ENCODE measurements at places on chromosomes 13 and 19.

GRCh38 chr13:59789558-59789957, 374.2 kb downstream of the DIAPH3 start:
- DNase-seq: no peak

DNA sequence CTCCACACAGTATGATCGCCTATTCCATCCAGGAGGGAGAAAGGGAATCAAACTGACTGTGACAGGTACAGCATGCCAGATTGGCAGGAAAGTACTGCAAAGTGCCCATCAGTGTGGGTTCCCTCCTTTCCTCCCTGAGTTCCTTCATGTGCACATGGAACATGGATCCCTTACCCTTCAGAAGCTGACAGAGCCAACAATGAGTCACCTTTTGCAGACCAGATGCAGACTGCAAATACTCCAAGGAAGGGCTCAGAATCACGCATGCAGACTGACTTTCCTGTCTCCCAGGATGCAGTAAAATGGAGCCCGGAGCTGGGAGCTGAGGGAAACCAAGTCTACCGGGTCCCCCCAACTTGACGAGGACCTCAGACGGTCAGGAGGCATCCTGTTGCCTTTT, 41.8 kb downstream of the SACS start:
- DNase-seq: no peak

DNA sequence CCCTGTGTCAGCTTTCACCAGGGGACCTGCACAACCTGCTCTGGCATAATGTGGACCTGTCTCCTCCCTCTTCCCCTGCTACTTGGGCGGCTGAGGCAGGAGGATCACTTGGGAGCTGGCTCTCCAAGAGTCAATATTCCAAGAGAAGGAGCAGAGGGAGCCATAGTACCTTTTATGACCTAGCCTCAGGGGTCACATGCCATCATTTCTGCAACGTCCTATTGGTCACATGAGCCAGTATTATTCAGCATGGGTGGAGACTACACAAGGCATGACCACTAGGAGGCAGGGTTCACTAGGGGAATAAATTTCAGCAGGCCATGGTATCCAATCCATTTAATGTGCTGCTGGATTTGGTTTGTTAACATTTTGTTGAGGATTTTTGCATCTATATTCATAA, 12.0 kb upstream of the SHFL start:
- DNase-seq: no peak

GRCh38 chr13:26020891-26021290, 30.9 kb downstream of the SHISA2 start:
- DNase-seq: no peak

DNA sequence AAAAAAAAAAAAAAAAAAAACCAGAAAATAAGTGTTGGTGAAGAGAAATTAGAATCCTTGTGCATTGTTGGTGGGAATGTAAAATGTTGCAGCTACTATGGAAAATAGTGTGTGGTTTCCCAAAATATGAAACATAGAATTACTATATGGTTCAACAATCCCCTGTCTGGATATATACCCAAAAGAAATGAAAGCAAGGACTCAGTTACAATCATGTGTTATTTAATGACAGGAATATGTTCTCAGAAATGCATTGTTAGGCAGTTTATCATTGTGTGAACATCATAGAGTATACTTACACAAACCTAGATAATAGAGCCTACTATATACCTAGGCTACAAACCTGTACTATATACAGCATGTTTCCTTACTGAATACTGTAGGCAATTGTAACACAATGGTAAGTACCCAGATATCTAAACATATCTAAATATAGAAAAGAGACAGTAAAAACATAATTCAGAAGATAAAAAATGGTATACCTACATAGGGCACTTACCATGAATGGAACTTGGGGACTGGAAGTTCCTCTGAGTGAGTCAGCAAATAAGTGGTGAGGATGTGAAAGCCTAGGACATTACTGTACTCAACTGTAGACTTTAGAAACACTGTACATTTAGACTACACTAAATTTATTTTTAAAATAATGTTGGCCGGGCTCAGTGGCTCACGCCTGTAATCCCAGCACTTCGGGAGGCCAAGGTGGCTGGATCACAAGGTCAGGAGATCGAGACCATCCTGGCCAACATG, 25.7 kb upstream of the SLC7A1 start:
- no peak for DNase-seq

GRCh38 chr13:79604752-79605151, 123.8 kb downstream of the NDFIP2 start:
- DNase-seq: no peak

- DNase-seq: no peak
These were observed 205.4 kb downstream of the ZNF536 start for GRCh38 chr19:30577551-30578105.

DNA sequence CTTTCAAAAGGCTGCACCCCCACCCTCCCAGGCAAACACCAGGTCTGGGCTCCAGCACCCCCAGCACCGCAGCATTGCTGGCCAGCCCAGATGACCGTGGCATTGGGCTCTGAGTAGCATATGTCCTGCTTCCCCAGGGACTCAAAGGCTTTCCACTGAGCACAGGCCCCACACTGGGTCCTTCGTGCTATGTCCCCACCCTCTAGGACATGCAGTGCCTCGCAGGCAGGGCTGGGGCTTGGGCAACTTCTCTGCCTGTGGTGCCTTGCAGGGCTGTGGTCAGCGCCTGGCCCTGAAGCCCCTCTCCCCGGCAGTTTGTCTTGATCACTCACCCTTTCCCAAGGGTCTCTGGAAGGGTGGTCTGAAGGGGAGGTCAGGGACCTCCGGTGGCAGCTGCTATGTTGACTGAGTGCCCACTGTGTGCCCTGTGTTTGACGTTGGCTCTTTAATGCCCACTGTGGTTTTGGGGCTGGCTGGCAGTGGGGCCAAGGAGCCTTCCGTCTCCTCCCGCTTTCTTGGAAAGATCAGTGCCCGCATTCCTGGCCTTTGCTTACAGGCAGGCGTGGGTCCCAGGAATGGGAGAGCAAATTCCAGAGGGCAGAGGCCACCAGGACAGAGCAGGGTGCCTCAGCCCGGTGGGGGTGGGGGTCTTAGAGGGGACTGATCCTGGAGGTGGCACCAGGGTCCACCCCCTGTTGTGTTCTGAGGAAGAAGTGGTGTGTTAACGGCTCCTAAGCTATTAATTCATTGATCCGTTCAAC, 20.3 kb upstream of the CRTC1 start:
- no peak for DNase-seq

- no peak for DNase-seq
These were observed 6.1 kb upstream of the ZNF98 start for GRCh38 chr19:22427960-22428913.

DNA sequence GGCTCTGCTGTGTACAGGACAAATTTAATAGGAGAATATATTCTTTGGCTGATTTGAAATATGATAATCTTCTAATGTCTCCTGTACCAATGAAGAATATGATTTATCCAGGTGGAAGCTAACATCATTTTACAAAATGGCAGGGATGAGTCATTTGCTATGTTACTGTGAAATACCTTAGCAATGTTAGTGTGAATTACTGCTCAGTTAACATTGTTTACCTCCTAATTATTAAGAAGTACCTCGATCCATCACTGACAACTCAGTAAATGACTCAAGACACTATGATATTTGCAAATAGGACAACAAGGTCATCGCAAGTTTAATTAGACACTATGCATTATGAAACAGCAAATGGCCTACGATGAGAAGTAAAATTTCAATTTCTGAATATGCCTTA, 309.1 kb upstream of the EDNRB start:
- no peak for DNase-seq

DNA sequence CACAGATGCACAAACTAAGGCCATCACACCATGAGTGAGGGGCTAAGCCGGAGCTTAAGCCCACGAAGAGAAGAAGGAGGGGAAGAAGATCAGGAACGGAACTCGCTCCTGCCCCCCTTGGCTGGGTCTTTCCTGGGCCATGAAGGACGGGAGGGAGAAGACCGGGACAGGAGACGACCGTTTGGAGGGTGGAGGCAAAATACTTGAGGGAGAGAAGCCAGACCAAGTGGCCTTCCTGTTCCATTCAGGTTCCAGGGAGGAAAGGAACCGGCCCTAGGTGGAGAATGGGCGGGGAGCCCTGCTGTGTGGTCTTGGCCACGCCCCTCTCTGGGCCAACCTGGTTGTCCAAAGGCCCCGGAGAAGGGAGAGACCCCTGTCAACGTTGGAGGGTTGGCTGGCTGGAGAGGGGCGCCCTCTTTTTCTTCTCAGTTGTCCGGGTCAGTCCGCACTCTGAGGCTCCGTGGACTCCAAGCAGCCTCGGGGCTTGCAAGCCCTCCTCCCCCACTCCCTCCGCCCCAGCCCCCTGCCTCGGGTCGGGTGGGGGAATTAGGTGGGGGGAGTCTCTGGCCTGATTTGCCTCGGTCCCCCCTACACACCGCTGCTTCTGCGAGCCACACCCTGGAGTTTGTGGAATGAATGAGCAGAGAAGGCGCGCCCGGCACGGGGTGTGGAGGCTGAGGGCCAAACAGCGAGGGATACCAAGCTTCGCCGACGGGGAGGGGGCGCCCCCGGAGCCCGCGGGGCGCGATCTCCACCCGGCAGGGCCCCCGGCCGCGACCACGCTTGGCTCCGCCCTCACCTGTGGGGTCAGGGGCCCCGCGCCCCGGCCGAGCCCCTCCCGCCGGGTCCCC, 757 bp downstream of the FBN3 start:
- peak; percentile 72 for DNase-seq

DNA sequence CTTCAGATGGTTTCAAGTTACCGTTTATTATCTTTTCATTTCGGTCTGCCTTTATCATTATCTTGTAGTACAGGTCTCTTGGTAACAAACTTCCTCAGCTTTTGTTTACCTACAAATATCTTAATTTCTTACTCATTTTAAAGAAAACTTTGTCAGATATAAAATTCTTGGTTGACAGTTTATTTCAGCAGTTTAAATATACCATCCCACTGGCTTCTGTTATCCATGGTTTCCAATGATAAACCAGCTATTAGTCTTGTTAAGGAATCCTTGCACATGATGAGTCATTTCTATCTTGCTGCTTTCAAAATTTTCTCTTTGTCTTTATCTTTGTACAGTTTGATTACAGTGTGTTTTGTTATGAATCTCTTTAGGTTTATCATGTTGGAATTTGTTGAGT, 308.3 kb upstream of the SPRY2 start:
- no peak for DNase-seq

DNA sequence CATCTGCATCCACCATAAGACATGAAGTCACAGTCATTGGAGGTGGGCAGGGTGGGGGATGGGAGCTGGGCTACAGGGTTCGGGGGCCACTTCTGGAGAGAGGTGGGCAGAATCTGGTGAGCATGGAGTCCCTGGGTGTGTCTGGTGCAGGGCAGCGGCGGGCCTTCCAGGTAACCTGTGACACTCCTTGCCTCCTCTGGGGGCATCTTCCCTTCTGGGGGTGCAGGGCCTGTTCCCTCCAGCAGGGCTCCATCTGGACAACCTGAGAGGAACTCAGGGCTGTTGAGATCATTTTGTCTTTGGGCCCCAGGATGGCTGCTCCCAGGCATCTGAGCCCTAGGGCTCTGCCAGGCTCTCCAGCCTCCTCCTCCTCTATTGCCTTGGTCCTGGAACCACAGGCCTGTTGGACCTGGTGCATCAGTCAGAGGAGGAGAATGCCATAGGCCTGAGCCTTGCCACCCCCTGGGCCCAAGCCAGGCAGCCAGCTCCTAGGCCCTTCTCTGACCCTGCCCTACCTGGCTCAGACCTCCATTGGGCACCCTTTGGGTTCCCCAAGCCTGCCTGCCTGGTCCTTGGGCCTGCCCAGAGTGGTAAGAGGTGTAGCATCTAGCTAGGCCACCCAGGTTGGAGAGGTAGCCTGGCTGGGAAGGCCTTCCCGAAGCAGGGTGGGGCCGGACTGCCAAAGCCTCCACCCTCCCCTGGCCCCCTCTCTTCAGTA, 13.4 kb downstream of the LYL1 start:
- no peak for DNase-seq

DNA sequence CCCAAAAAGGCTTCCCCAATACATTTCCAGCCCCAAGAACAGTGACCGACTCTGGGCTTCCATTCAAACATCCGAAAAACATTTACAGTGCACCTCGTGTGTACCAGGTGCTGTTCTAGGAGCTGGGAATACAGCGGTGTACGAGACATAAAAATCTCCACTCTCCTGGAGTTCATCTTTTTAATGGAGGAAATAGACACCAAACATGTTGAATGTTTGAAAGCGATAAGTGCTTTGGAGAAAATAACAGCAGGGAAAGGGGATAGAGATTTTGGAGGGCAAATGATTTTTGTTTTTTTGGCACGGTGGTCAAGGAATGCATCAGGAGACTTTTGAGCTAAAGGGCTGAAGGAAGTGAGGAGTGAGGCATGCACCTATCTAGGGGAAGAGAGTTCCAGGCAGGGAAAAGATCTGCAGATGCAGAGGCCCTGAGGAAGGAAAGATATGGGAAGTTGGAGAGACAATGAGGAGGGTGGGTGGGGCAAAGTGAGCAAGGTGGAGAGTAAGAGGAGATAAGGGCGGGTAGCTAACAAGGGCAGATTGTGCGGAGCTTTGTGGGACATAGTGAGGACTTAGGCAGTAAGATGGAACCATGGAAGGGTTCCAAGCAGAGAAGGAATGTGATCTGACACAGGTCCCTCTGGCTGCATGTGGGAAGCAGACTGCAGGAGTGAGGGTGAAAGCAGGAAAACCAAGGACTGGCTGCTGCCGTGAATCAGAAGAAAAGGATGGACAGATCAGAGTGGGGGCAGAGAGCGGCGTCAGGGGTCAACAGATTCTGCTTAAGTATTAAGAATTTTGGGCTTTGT, 703 bp upstream of the FBL start:
- no peak for DNase-seq

GRCh38 chr19:54030895-54031586, 32.7 kb downstream of the VSTM1 start:
- DNase-seq: no peak
